NCI-H1417 (cell line): ENCODE measurements at places on chromosomes 5 and 9.

GRCh38 chr9:108953983-108954574 lies 19.9 kb downstream of the ABITRAM start:
- peak; percentile 1 for DNase-seq

DNA sequence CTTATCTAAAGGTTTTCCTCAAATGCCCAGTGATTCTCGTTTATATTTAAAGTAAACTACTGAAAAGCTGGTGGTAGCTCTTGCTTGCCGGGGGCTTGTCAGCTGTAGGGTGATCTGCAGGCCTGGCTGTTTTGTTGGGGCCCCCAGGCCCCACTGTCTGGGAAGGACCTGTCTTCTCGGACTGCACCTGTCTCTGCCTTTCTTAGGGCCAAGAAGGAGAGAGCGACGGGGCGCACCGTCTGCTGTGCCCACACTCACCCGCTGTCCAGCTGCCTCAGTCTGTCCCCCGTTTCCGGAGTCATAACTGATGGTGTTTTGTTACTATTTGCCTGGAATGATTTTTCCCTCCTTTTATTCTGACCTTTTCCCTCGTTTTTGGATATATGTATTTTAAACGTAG lies 94.1 kb upstream of the CACNA1B start:
- DNase-seq = no peak

DNA sequence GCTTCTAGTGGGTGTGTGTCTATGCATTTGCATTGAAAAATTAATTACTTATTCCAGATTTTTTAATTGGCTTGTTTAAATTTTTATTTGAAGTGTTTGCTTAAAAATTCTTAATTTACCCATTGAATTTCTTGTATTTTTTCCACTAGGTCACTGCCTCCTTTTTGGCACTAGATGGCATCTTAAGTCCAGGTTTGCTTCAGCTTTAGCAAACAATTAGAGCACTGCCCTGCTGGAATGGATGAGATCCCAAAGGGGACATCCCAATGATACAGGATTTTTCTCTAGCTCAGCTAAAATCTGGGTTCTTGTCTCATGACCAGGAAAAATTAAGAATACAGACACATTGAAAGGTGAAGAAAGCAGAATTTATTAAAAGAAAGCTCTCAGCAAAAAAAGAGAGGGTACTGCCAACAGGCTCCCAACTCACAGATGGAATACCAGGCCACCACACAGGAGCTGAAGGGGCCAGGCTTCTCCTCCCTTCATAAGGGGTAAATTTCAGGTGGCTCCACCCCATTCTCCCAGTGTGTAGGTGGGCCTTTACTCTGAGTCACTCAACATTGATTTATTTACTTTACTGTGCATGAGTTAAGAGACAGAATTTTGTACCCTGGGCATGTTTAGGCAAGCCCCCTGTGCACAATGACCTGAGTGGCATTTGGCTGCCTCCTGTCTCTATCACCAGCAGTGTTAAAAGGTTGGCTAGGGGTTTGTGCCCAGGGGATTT lies 532.4 kb downstream of the ANXA1 start:
- no peak for DNase-seq

- no peak for DNase-seq
Measured at GRCh38 chr5:56460681-56461191, 227.6 kb upstream of the ANKRD55 start.

DNA sequence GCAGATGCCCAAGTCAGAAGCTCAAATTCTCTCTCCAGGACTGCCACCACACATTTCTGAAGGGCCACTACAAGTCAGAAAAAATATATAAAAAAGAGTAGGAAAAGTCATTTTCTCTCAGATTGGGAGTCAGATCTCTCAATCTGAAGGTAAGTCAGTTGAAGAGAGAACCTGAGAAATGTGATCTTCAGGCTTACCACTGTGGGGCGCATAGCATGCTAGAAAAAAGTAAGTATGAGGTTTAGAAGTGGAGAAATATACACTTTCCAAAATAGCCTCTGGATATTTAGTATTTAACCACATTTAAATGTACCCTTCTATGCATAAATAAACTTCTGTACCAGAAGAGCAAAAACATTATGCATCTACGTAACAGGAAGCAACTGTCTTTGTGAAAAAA lies 800.7 kb upstream of the CTNND2 start:
- DNase-seq = no peak

DNA sequence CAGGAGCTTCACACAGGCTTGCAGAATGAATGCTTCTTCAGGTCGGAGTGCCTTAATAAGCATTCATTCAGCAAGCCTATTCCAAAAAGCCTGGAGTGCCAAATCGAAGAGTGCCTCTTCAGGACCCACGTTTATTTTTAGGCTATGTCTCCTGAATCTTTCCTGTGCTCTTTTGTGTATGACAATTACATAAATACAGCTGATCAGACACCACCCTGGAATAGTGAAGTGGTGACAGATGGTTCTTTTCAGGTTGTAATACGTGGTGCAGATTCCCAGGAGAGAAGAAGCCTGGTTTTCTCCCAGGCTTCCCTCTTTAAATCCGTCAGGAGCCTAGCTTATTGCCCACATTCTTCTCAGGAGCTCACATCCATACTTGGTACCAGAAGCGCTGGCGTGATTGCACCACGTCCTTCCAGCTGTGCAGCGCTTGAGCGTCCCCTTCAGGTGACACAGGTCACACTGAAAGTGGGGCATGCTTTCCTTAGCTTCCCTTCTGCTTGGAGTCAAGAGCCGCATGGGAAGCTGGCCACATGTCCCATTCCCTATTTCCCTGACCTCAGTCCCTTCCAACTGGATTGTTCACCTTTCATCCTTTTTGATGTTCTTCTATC lies 123.1 kb downstream of the ADCY2 start:
- peak; percentile 85 for DNase-seq

- DNase-seq = no peak
Measured at GRCh38 chr5:82439750-82440445, 161.7 kb upstream of the RPS23 start.

- no peak for DNase-seq
Measured at GRCh38 chr5:170451747-170452365, 52.0 kb upstream of the KCNIP1 start.

DNA sequence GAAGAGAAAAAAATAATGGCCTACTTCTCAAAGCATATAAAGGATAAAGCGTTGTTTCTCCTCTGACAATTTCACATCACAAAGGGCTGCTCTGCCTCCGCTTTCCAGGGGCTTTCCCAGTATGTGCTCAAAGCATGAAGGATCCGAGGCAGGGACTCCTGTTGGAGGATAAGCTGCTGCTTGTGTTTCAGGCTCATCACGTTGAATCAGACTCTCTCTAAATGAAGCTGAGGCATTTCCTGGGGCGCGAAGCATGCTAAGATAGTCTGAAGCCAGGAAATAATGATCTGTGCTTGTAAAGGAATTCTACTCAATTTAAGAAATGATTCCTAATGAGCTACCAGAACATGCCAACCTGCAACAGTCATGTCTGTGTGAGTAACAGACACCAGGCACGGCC lies 97.5 kb downstream of the MARCHF11 start:
- no peak for DNase-seq

DNA sequence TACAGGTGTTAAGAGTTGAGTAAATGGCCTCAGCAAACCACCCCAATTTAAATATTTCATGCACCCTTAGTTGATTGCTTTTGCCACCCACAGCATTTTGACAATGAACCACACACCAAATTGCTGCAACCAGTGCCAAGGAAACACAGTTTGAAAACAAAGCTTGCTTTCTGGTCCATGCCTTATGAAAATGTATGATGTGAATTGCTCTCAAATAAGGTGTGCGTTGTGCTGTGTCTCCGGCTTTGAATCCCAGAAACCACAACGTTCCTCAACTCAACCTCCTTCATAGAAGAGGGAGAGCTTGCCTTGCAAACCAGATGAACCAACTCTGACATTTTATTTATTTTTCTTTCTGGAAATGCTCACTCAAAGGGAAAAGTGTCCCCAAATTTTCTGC lies 762.7 kb downstream of the TLE1 start:
- no peak for DNase-seq

GRCh38 chr5:172943283-172943841 lies 15.9 kb upstream of the RPL26L1 start:
- DNase-seq = peak; percentile 1

- no peak for DNase-seq
Measured at GRCh38 chr5:169442403-169442874, 141.1 kb upstream of the SPDL1 start.

- no peak for DNase-seq
Measured at GRCh38 chr5:28743025-28743715, 1704.8 kb upstream of the CDH9 start.

DNA sequence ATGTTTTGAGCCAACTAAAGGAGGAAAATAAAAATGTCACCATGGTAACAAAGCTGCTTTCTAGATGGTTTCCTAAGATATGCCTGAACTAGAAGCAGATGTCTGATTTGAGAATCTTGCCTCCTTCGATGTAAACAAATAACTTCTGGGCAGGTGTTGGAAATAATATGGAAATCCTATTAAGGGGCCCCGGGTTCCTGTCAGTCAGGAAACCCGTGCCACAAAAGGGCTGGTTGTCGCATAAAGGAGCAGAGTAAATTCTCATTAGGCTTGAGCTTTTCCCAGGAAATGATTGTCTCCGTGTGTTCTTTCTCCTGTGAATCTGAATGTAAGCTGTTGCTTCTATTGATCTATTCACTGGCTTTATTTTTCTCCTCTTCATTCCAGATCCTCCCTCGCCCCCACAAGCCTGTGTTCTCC lies 90.8 kb downstream of the TLE4 start:
- no peak for DNase-seq

GRCh38 chr5:142253938-142254337 lies 70.9 kb downstream of the SPRY4 start:
- DNase-seq = no peak

- no peak for DNase-seq
Measured at GRCh38 chr5:141373673-141374317, at the start of gene PCDHGA6. Gene PCDHGA6, plus strand, starts transcription at chr5:141373891. Its CDS starts 193 bp downstream, at chr5:141374084.

DNA sequence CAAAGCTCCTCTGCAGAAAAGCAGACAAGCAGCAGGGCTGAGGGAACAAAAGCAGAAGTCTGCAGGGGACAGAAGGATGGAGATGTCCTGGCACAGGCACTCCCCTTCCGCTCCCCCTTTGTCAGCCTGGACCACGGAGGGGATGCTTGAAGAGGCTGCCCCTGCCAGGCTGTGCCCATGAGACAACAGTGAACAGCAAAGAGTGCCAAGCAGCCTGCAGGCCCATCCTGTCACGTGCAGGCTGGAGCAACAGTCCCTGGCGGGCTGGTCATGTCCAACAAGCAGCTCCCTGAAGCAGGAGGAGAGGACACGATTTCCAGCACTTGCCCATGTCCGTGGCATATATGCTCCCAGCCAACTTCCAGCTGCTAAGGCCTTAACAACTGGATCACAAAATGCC lies 132.3 kb downstream of the IRX2 start:
- no peak for DNase-seq

- peak; percentile 48 for DNase-seq
Measured at GRCh38 chr9:33446946-33447798, at the start of gene AQP3. Gene AQP3, minus strand, starts transcription at chr9:33447593. Its CDS starts 63 bp downstream, at chr9:33447530.

- no peak for DNase-seq
Measured at GRCh38 chr5:56286015-56286884, 53.1 kb upstream of the ANKRD55 start.

DNA sequence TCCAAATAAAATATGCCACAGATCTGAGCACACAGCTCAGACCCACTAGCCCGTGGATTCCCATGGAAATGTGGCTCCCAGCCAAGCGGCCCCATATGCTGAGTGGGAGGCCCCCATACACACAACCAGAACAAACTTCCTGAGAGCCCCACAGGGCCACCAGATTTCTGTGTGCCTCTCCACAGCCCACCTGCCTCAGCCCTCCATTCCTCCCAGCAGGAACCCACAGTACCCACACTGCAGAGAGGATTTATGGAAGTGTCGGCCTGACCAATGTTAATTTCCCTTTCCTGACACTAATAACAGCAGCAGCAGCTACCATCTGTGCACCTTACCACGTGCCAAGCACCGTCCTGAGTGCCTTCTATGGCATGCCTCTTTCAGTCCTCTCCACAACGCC lies 99.3 kb upstream of the SPOCK1 start:
- peak; percentile 12 for DNase-seq

DNA sequence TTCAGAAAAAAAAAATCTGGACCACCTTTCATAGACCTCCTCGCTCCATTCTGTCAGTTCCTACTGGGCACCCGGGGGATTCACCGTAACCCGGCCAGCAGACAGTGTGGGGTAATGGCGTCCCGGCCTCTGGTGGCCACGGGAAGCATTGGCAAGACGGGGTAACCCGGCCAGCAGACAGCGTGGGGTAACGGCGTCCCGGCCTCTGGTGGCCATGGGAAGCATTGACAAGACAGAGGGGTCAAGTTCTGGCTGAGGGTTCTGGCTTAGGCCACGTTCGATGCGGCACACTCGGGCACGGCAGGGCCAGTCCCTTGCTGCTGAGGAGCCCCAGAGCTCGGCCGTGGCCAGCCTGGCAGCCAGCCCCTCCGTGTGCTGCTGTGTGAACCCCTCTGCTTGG lies 116.2 kb upstream of the RAPGEF1 start:
- DNase-seq = no peak

DNA sequence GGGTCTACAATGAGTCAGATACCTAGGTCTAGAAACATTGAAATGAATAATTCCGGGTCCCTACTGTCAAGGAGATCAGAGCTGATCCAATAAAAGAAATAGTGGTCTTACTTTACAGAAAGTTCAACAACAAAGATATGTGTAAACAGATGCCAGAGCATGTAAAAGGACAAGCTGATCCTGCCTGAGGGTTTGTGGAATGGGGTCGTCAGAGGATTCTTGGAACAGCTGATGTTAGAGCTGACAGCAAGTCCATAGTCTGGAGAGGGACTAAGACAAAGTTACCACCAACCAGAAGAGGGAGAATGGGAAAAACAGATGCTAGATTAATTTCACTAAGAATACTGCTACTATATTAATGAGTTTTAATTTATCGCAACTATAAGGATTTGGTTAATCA lies 71.5 kb downstream of the FREM1 start:
- DNase-seq = no peak

DNA sequence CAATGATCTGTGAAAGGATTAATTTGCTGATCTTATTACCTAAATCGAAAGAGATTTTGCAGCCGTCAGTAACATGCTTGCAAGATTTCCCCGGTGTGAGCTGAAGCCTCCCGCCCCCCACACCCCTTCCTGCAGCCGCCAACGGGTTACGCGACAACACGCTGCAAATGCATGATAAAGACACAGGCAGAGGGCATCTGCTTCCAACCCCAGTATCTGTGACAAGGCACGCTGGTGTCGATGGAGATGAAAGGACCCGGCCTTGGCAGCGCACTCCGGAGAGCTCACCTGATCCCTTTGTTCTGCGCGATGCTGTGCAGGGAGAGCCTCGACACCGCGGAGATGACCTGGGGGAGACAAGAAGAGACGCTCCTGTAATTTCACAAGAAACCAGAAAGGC lies 122.9 kb upstream of the SARDH start:
- DNase-seq = no peak

- DNase-seq = no peak
Measured at GRCh38 chr5:81972492-81972783, 615 bp downstream of the ATG10 start.
